GM23338 (cell line): ENCODE measurements at places on chromosomes 4 and X.

- DNase-seq = no peak
Observed at GRCh38 chr4:1540601-1541375, 134.5 kb upstream of the NKX1-1 start.

DNA sequence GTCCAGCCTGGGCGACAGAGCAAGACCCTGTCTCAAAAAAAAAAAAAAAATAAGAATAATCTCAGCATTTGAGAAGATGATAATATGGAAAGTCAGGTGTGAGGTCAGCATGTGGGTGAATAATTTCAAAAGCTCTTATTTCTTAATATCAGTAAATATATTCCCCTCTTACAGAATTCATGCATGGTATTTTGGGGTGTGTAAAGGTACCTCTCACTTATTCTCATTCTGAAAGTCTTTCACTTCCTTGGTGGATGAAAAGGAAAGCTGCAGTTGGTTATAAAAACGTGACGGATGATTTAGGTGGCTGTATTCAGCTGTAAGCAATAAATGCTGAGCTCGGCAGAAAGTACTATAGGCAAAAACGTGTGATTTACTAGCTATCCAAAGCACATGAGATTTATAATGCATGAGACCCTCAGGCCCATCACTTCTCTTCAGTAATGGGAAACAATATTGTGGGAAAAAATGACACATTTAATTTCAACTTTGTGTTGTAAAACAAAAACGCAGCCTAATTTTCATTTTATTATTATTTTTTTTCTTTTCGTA is 353.2 kb upstream of the MAGEB2 start:
- DNase-seq = no peak

GRCh38 chr4:142354041-142354440 is 492.1 kb downstream of the INPP4B start:
- no peak for DNase-seq

DNA sequence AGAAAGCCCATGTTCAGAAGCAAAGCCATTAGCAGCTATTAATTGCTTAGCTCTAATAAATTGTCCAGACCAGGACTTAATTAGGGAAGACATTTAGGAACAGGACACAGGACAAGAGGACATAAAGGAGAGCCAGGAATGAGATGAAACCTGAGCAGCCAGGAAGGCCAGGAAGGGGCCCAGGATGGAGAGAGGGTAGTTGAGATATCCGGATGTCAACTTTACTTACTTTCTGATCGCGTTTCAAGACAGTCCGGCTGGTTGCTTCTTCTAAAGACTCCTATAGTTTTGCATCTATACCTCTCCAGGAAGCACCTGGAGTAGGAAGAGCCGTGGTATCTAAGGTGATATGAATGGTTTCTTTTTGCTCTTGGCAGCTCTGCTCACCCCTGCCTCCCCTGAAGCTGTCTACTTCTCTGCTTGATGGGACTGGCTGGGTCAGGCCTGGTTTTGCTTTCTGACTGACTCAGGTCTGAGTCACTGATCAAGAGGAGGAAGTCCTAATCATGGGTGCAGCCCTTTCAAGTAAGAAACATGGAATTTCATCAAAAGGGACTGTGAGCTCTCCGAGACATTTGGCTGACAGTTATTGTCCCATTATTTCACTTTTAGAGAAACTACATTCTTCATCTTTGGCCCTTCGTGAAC is 733.3 kb downstream of the RPA4 start:
- no peak for DNase-seq

GRCh38 chr4:21476757-21477156 is 471.8 kb downstream of the KCNIP4 start:
- peak; percentile 85 for DNase-seq

DNA sequence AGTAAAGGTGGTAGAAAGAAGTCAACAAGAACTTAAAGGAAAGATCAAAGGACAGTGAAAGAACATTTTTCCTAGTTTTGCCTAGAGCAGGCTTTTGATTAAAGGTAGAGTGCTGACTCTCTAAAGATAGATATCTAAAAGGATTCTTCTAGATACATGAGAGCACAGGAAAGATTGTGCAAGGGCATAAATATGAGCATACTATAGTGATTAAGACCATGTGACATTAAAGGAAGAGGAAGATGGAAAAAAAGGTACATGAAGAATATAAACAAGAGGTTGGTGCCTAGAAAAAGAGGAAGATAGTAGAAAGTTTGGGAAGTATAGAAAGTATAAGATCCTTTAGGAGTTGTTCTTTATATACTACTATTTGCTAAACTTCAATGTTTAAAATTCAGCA is 26.1 kb upstream of the TET2 start:
- DNase-seq = no peak

DNA sequence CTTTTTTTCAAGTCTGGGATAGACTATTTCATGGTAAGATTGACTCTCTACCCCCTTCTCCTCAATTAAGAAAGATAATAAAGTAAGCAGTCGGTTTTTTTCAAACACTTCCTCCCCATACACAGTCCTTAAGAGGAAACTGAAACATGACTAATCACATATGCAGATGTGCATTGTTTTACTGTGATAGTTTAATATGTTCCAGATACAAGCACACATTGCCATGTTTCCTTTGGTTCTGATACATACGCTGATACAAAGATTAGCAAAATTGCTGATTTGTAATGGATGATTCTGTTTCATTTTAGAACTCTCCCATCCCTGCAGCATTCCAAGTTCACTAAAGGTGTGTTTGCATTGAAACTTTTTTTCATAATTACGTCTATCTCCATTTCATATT is 76.1 kb downstream of the FBXO8 start:
- DNase-seq = no peak

- DNase-seq = no peak
Observed at GRCh38 chr4:48680848-48681568, 99.1 kb downstream of the FRYL start.

DNA sequence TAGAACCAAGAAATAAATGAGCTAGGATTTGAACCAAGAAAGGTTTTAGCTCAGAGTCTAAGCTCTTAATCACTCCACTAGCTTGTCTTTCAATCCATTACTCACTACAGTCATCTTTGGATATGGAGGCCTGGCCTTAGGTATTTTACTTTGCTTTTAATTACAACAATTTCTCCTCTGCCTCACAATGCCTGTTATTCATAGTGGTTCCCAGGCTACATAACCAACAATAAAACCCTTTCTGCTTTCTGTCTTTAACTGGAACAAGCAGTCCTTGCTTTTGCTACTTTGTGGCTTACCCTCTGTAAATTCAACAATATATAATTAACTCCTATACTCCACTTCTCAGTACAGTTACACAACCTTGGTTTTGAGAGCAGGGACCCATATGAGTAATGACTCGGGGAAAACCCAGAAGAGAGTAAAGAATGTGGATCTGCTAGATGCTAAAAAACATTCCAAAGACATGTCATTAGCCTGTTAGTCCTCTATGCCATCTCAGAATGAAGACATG is 94.7 kb upstream of the NAP1L5 start:
- DNase-seq = peak; percentile 38

DNA sequence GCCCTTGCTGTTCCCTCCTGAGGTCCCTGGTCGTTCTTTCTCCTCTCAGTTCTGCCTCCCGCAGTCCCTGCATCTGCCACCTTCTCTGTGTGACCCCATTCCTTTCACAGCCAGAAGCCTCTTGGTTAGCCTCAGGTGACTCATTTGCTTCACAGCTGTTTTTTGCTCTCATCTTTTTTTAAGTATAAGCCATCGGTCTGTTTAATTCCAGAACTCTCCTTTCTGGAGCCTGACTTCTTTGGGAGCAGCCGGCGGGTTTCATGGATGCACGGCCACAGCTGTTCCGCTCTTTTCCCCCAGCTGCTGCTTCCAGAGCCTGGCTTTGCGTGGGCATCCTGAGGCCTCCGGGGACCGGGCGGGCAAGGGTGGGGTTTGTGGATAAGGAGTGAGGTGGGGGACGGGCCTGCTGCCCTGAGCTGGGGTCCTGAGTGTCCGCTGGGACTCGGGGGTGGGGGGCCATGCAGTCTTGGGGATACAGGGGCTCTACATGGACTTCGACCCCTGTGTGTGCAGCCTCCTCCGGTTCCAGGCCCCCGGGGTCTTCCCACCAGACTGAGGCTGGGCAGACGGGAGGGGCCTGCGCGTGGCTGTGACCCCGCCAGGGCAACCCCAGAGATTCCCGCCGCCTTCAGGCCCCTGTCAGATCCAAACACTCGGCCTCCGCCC is 46.7 kb downstream of the PCGF3 start:
- DNase-seq = no peak

- peak; percentile 43 for DNase-seq
Observed at GRCh38 chr4:128517739-128518510, 230.3 kb upstream of the PGRMC2 start.

DNA sequence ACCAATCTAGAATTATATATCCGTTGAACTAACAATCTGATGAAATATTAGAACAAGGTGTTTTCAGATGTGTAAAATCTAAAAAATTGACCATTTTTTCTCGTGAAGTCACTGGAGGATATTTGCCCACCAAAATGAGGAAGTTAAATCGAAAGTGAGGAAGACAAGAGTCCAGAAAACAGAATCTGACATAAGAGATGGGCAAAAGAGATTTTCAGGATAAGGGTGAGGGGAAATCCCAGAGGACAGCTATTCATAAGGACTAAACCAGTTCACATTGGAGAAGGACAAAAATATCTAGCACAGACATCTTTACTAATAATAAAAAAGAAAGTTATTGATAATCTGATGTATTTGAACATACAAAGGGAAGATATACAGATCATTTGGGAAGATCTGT is 18.7 kb upstream of the ALG13 start:
- no peak for DNase-seq

DNA sequence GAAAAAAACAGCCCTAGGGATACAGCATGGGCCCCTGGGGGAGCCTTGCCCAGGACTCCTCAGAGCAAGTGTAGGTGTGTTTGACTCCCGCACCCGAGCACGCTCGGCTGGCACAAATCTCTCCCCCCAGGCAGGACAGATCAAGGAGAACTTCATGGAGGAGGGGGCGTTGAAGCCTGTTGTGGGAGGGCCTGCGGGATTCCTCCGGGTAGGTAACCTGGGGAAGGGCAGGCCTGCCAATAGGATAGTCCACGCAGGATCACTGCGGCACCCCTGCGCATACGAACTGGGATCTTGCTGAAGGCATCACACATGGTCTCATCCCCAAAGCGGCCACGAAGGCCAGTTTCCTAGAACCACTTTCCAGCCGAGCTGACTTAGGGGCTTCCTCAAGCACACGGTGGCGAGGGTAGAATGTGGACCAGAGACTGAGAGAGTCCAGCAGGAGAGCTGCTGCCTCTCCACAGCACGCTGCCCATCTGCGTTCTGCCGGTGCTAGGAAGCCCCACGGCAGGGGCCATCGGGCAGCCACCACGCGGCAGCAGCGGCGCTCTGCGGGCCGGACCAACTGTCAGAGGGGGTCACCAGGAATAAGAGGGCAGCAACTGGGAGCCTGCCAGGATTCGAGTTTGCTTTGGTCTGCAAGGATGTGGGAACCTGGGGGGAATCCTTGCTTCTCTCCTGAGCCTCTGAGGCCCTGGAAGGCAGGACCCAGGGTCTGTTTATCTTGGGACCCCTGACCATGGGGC is 56.8 kb downstream of the WFS1 start:
- no peak for DNase-seq

GRCh38 chr4:182338063-182338462 is 94.9 kb downstream of the TENM3 start:
- no peak for DNase-seq

DNA sequence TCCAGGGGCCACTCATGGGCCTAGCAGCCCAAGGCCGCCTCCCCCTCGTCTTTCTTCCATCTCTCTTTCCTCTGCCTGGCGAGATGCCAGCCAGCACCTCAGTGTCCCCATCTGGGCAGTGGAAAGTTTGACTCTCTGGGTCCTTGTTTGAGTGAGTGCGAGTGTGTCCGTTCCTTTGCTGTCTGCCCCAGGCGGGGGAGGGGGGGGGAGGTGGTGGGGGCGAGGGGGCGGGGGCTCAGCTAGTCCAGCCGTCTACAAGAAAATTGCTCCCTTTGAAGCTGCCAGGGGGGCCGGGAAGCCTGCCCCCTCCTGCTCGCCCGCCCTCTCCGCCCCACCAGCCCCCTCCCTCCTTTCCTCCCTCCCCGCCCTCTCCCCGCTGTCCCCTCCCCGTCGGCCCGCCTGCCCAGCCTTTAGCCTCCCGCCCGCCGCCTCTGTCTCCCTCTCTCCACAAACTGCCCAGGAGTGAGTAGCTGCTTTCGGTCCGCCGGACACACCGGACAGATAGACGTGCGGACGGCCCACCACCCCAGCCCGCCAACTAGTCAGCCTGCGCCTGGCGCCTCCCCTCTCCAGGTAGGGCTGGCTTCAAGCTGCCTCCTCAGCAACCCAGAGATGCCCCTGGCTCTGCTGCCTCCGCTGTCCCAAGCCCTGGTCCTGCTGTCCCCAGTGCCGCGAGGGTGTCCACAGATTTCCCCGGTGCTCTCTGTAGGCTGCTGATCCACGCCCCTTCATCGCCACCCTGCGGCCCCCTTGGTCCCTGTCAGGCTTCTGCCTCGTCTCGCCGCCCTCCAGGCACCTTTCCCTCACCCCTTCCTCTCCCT is at the start of gene BGN:
TSS of gene BGN (plus strand) at position 440 of the 821 bp plus-strand sequence. CDS start 9,652 bp downstream, outside the sequence.
- peak; percentile 52 for DNase-seq

GRCh38 chr4:61493470-61493869 is 293.3 kb downstream of the ADGRL3 start:
- DNase-seq = peak; percentile 64
